ENCODE measurements at places on chromosomes 12 and 14.

DNA sequence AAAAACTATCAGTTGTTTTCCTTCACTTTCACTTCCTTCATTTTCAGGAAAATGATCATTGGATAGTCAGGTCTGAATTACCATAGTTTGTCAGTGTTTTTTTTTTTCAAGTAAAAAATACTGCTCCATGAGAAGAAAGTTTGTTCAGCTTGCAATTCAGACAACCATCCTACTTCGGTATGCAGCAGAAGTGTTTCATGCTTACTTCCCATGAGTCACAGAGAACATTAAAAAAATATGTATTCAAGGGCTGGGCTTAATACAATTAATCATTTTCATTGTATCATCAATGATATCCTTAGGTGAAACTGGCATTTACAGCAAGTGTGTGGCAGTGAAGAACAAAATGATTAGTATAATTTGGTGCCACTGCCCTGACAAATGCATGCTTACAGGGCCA is 21.6 kb downstream of the PYM1 start:
- DNase-seq, result no peak

DNA sequence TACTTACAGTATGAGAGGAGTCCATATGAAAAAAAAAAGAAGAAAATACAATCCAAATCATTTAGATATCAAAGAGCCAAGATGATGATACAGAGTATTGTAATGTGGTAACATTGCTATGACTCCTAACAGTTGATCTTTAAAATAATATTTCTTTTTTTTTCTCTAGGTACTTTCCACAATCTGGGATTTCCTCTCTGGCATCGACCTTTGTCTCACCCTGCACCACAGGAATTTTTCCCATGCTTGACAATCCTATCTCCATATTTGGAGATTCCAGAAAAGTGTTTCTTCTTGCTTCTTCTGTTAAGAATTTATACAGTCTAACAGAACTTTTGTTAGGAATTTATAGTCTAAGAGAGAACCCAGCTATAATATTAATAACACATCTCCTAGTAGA is 184.4 kb downstream of the ITPR2 start:
- DNase-seq, result no peak

DNA sequence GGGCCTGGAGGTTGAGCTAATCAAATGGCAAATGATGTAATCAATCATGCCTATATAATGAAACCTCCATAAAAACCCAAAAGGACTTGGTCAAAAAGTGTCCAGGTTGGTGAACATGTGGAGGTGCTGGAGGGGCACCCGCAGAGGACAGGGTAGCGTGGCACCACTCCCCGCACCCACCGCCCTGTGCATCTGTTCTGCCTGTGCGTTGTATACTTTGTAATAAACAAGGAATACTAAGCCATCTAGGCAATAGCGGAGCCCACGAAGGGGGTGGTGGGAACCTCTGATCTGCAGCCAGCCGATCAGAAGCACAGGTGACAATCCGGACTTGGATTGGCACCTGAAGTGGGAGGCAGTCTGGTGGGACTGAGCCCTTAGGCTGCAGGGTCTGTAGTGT is 75.8 kb upstream of the GPR68 start:
- no peak for DNase-seq

DNA sequence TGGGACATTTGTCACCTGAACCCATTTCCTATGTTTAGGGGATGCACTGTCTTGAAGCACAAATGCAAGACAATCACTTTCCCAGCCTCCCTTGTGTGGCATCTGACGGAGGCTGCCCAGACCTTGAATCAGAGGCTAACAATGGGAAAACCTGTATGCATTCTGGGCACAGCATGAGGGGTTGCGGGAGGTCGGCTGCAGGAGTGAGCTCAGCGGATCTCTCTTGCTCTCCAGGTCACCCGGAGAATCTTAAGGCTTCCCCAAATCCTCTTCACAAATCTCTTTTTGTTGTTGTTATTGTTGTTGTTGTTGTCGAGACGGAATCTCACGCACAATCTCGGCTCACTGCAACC is 15.3 kb downstream of the NFKBIA start:
- no peak for DNase-seq

DNA sequence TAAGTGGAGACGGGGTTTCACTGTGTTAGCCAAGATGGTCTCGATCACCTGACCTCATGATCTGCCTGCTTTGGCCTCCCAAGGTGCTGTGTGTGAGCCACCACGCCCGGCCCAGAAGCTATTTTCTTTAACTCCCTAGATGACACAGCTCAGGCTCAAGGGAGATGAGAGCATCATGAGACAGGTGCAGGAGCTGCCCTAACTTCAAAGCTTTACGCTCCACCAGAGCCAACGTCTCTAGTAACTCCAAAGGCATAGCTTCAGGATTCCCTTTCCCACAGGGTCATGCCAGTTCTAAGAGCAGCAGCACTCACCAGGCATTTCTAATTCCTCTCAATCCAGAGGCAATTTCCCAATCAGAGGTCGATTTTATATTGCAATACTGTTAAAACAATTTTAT is 21.0 kb downstream of the NDUFA12 start:
- DNase-seq, result no peak

DNA sequence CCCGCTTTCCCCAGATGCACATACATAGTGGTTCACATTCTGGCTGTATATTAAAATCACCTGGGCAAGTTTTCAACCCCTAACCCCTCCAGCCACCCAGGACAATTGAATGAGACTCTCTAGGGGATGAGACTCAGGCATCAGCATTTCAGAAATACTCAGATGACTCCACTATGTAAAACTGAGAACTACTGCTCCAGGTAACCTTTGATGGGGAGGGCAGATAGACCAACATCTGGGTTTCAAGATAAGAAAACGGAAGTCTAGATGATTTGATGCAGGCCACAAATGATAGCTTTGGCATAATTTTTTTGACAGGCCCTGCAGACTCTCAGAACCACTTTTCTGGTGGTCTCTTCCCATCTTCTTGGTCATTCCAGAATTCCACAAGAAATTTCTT is 341.1 kb downstream of the EMP1 start:
- DNase-seq, result no peak

GRCh38 chr12:29726741-29727348 is 56.9 kb downstream of the TMTC1 start:
- DNase-seq, result no peak

DNA sequence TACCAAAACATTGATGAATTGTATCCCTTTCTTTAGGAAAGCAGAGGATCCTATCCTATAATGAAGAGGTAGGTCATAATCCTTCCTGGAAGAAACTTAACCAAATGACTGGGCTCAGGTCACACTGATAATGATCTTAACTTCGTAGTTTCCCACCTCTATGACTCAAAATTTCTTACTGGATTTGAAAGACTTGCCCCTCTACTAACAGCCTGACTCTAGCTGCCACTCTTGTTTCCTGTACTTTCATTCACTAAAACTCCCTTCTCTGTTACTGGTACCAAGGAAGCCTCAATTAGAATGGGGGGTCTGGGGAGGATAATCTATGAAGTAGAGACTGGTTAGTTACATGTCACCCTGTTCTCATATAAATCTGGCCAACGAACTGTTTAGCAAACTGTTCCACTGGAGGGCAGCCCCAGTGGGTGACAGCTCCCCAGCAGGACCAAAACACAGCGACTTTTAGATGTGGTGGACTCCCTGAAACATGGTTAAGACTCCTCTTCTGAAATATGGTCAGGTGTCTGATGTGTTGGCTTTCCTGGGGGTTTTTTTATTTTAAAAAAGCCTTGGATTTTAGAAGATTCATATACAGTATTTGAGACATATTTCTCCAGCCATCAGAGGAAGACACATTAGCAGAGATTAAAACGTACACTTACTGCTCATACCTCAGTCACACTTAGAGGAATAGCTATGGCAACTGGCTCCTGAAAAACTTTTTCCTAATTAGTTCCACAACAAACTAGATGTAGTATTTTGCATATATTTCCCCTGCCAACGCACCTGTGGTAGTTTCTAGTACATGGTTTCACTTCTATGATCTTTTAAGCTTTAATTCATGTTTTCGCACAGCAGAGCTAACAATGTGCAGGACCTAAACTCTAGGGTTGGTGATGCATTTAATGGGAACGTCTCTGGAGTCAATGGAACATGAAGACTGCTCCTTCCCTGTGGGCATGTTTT is 72.3 kb downstream of the ACADS start:
- DNase-seq, result no peak

GRCh38 chr12:120342175-120343038 is 14.8 kb upstream of the PLA2G1B start:
- DNase-seq, result no peak

GRCh38 chr12:93780101-93780641 is 103.0 kb downstream of the CRADD start:
- DNase-seq, result no peak

DNA sequence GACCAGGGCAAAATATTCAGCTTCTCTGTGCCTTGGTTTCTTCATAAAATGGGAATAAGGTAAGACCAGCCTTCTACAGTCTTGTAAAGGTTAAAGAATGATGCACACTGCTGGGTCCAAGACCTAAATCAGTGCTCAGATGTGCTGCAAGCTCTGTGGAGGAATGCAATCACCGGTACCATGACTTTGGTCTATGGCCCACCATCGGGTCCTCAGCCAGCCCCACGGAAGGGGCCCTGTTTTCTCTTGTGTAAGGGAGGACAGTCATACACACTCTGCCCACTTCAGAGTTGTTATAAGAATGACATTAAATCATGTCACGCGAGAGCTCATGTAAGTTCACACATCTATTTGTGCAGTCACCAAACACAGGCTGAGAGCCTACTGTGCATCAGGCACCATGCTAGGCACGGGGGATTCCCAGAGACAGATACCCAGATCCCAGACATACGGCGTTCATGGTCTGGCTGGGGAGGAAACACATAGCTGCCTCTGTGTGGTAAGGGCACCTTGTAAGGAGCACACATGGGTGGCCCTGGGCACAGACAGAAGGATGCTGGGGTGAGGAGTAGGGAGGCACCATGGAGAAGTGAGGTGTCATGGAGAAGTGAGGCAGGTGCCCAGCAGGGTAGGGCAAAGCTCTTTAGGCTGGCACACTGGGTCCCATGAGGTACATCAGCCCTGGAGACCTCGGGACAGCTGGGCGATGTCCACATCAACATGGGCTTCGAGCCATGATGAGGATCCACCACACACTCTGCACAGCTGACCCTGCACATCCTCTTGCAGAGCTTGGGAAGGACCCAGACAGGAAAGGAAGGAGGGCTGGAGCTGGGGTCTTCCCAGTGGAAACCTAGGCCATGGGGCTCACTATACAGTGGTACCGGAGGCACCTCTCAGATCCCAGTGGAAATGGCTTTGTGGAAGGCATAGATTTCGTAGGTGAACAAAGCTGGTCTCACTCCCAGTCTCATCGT is 190.4 kb upstream of the DIO3 start:
- DNase-seq, result no peak

DNA sequence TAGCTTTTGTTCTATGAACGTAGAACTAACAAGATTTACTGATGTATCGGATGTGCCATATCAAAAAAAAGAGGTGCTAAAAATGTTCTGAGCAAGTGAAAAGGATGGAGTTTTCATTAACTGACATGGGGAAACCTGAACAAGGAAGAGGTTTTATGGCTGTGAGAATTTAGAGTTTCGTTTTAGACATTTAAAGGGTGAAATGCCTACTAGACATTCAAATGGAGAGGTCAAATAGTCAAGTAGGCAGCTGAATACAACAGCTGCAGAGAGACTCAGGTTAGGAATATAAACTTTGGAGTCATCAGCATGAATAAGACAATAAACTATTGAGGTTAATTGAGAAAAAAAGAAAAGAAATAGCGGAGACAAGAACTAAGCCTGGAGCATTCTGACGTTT is 364.9 kb upstream of the GARIN6 start:
- no peak for DNase-seq

DNA sequence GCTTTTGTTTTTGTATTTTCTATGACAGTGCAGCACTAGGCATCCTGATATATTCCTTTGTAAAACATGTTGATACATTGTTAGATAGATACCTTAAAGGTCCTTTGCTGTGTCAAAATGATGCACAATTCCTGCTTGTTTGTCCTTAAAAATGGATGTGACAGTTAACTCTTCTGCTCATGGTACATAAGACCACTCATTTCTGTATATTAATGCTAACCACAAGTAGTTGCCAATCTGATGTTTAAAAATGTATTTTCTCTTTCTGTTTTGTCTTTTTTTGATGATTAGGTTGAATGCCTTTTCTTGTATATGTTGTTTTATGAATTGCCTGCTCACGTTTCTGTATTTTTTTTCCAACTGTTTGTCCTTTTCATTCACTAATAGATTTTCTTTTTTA is 35.1 kb downstream of the ATF7IP start:
- DNase-seq, result no peak

DNA sequence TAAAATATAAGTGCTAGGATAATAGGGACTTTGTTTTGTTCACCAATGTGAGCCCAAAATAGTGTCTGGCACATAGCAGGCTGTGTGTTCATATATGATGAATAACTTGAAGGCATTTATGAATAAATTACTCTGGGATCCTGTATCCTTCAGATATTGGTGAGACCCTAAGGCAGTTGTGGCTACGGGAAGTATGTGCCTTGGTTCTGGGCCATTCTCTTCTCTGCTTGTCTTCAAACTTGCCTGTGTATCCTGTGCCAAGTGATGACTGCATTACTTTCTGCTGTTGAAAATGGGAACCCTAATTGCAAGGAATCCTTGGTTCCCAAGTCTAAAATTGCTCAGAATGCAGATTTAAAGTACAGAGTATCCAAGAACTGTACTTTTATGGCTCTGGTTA is 67.6 kb upstream of the KTN1 start:
- DNase-seq, result no peak

DNA sequence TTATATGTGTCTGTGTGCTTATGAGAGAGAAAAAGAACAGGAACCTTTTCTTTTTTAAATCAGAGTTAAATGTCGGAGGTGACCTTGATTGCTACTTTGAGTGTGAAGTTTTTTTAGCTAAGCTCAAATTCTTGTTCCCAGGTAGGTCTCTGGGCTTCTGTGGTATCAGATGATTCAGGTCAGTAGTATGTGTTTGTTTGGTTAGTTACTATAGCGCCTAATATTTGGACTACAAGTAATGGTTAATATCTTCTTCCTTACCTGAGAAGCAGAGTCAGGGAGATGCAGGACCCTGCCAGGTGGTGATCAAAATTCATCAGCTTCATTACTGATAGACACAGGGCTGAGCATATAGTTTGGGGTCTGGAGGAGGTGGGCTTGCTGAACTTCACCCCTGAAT is 30.8 kb downstream of the ADCK1 start:
- DNase-seq, result no peak
